ENCODE measurements at places on chromosomes 6 and 20. TPM values are rescaled to one million over a fixed set of nuclear protein-coding genes. Genes with fewer than 3 reads are reported as not detected.

Gene MMP24
- total RNA-seq = 0.11 TPM

Gene TCP11
- 0.25 TPM for total RNA-seq

Gene ZBP1
- not detected for total RNA-seq

Gene OR2J2
- not detected for total RNA-seq

Gene RBM39
- 378 TPM for total RNA-seq

Gene CABLES2
- 2.8 TPM for total RNA-seq

Gene THBS2
- 425 TPM for total RNA-seq

Gene UST
- total RNA-seq = 27.1 TPM

Gene SEL1L2
- total RNA-seq = not detected

Gene RIPOR2
- total RNA-seq = 8.7 TPM

Gene F13A1
- under 0.01 TPM for total RNA-seq

Gene KCNB1
- total RNA-seq = under 0.01 TPM

Gene CDH26
- total RNA-seq = 0.12 TPM

All from uterine smooth muscle cell (primary cell).